ENCODE measurements at places on chromosomes 1 and 21.

DNA sequence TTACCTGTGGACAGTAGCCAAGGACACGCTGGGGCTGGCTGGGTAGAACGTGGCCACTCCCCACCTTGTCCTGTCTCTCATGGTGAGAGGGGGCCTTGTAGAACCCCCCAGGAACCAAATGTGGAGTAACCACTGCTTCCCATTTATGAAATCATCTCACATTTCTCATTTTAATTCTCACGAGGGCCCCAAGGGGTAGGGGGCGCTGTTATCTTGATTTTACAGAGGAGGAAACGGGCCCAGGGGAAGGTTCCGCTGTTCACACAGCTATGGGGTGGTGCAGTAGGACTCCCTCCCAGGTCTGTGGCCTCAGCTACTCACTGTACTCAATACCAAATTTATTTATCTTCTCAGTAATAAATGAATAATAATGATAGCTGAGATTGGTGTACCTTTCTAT lies 5.5 kb downstream of the SMPDL3B start:
- peak; percentile 59 for DNase-seq

DNA sequence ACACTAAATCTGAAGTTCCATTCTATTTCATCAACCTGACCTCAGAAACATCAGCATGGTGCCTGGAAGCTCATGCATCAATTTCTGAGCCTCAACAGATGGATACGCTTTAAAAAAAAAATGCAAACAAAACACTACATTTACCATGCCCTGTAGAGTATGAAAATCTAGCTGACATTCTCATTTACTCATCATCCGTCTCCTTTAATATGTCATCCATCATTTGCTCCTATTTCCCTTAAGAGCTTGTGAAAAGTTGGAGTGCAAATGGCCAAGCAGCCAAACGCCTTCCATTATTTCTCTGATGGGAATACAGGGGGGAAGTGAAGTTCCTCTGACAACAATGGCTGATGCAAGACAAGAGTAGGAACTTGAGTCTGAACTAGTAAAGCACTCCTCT lies 295.0 kb downstream of the TGFB2 start:
- no peak for DNase-seq

DNA sequence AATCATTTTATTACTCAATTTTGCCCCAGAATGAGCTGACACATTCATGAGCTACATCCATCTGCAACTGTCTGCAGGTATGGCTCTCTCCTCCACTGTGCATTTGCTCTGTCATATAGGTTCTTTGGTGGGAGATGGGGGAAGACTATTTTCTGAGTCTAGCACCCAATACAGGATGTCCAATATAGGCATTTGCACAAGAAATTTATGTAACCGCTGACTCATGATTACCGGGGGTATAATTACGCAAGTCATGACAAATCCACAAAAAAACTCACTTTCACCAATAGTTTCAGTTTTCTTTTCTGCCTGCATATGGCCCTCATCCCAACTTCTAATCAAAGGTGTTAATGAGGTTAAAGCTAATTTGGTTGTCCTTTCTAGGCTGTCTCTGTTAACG lies 17.5 kb upstream of the VSIG8 start:
- no peak for DNase-seq

- no peak for DNase-seq
Measured at GRCh38 chr21:9838738-9839642, 682.4 kb upstream of the TPTE start.

DNA sequence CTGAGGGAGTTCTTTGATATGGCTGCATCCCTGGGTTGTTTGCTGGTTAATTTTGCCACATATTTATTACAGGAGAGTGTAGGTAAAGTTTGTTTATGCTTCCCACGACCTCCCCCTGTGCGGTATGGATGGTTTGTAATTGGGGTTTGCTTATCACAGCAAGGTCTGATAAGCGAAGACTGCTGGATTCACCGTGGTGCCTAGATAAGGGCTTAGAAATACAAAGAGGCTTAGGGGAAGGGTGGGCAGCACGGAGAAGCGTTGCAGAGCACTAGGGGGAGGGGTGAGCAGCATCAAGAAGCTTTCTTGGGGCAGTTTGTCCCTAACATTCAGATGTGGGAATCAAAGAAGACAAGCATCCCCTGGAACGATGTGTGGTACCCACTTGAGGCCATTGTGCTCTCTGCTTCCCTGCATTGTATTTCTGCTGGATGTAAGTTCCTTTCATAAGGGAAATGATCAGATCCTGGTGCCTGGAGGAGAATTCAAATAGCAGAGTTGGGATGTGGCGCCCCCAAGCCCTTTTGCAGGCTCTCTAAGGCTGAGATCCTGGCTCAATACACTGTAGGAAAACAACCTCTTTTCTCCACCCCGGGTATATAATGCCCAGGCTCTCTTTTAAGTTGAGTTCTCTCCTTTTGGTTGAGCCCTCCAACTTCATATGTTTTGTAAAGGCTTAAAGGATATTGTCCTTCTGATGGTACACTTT lies 598.1 kb upstream of the ADGRL4 start:
- DNase-seq = no peak

DNA sequence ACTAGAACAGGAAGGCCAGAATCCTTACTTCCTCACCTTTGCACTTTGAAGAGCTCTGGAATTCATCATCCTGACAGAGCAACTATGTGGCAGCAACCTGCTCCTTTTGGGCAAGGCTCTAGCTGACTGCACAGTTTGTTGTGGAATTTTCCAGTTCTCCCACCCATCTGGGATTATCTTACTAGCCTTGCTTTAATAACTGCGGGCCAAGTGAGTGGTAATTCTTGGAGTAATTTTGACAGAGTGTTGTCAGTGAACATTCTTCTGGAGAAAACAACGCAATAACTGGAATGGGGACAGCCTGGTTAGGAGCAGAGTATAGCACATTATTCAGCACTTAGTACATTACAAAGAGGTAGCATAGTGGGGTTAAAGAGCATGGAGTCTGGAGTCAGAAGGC lies 75.3 kb downstream of the NTMT2 start:
- DNase-seq = no peak

DNA sequence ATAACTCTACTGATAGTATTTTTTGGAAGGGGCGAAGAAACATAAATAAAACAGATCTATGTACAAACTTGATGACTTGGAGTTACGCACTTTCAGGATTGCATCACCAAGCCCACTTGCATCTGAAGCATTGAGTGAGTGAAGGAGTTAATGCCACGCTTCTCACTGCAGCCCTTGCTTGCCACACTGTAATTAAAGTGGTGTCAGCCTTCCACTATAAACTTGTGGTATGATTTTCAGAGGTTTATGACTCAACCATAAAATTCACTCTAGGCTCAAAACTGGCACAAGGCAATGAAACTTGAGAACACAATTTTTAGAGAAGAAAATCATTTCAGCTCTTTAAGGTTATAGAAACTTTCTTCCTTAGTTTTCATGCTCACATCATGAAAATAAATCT lies 93.9 kb upstream of the PRMT6 start:
- no peak for DNase-seq

- no peak for DNase-seq
Measured at GRCh38 chr1:39917825-39918224, 16.1 kb upstream of the MYCL start.

DNA sequence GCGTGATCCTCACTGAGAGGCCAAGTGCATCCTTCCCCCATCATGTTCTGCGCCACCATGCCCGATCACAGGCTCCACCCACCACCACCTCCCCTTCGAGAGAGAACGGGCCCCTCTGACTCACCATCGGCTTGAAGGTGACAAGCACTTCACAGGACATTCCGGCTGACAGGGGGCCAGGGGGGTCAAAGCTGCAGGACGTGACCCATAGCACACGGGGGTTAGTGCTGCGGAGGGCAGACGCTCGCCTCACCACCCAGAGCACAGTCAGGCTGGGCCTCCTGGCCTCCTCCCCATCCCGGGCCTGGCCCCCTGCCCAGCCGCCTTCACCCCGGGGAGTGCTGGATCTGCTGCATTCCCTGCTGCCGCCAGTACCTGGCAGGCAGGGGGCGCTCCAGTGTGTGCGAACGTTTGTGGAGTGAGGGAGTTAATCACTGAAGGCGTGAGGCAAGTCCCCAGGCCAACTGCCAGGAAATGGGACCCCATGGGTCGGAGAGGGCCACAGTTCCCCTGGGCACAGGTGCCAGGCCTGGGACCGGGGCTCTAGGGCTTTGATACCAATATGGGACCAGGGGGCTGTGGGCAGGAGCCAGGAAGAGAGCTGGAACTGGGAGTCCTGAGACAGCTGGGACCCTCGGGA lies 40.9 kb upstream of the TMEM52 start:
- peak; percentile 31 for DNase-seq

- no peak for DNase-seq
Measured at GRCh38 chr1:230661976-230662375, 19.7 kb downstream of the COG2 start.

DNA sequence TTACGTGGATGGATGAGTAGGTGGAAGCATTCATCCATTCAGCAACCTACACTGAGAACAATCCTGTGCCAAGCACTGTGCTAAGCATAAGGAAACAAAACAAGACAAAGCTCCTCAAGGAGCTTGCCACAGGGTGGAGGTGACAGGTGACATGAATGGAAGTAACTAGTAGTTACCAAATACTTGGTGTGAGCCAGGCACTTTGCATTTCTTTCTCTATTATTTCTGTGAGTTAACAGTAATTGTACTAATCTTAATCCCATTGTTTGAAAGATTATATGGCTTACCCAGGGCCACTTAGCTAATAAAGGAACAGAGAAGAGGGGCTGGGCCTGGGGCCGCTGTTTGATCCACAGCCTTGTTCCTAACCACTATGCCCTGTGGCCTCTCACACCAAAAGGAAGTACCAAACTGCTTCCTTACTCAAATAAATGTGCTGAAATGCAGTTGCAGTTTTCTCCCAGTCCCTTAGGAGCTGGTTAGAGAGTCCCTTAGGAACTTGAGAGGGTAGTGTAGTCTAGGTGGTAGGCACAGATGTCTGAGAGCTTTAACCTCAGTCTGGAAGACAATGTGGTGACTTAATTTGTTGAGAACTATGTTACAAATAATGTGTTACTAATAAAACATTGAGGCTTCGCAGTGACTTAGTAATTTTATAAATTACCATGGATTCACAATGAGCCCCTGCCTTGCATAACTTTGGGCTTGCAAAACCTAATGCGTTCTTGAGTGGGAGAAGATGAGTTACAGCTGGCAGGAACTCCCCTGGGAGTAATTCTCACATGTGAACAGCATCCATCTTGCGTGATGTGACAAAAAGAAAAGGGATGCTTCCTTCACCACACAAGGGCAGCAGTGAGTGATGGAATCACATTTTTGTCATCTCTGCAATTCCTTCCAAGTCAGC lies 69.8 kb downstream of the MPZL1 start:
- no peak for DNase-seq

- DNase-seq = no peak
Measured at GRCh38 chr1:30768830-30769718, 11.5 kb upstream of the LAPTM5 start.

- no peak for DNase-seq
Measured at GRCh38 chr1:206785182-206785765, 13.0 kb upstream of the IL10 start.

DNA sequence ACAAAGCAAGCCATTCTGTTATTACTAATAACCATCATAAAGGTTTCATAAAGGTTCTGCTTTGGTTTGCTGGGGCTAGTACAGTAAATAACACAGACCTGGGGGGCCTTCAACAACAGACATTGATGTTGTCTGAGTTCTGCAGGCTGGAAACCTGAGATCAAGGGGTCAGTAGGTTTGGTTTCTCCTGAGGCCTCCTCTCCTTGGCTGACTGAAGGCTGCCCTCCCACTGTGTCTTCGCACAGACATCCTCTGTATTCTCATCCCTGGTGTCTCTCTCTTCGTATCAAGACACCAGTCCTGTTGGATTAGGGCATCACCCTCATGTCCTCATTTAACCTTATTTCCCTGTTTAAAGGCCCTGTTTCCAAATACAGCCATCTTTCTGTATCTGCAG lies 37.3 kb downstream of the HUNK start:
- DNase-seq = no peak

- DNase-seq = no peak
Measured at GRCh38 chr1:3384407-3384806, 70.1 kb upstream of the ARHGEF16 start.

GRCh38 chr1:209879539-209879938 lies 51.8 kb downstream of the UTP25 start:
- no peak for DNase-seq

DNA sequence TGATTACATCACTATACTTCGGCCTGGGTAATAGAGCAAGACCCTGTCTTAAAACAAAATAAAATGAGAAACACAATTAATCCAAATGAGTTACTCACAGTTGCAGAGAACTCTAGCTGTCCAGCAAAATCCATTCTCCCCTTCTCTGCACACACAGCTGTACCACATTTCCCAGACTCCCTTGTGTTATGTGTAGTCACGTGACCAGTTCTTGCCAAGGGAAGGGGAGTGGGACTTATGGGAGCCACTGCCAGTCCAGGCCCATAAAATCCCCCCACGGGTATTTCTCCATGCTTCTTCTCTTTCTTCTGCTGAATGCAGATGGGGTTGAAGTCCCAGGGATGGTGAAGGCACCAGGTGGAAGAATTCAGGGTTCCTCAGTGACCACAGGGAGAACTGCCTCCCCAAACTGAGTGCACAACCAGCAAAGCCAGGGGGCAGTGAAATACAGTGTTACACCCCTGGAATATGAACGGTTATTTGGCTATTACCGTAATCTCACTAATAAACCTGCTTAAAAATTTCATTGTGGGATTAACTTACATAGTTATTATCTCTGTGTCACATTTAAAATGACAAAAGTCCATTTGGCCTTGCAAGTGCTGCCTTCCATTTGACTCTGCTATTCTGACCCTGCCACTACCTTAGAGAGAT lies 85.6 kb upstream of the FMN2 start:
- DNase-seq = no peak

DNA sequence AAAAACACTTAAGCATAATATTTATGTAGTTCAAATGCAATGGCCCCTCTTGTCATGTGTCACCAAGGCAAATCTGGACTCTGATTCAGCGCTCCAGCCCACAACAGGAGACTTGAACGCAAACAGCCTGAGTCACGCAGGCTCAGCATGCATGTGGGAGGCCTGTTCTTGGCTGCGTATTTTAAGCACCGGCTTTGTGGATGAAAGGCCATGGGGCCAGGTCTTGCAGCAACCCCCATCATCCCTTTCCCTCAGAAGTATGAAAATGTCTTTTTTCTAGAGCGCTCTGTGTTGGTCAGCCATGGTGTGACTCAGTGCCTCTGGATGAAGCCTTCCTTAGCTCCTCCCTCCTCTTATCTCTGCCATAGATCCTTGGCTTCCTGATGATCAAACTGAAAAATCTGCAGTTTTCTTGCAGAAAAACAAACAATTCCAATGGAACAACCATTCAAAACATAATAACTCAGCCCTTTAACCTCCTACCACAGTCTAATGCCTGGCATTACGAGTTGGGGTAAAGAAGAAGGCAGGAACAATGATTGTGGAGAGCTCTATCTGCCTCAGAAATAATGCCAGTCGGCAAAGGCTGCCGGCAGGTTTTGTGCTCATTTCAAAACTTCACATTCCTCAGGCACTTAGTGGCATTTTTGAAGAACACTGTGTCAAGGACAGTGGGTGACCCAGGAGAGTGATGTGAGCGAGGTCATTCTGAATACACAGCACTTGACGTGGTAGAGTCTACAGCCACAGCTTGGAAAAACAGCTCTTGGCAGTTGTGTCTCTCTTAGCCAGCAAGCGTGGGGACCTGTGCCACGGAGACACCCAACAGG lies 167.5 kb downstream of the CLIC6 start:
- no peak for DNase-seq

GRCh38 chr1:167233373-167233772 lies 12.7 kb downstream of the POU2F1 start:
- no peak for DNase-seq

- no peak for DNase-seq
Measured at GRCh38 chr1:113392541-113393128, 2.3 kb downstream of the MAGI3 start.

GRCh38 chr1:40155135-40155534 lies 6.1 kb upstream of the RLF start:
- DNase-seq = no peak

GRCh38 chr1:181251001-181251712 lies 162.7 kb downstream of the IER5 start:
- DNase-seq = no peak
